ENCODE measurements at places on chromosomes 2 and 18.

- no peak for DNase-seq
Measured at GRCh38 chr2:169803480-169803879, 4.8 kb downstream of the SSB start.

DNA sequence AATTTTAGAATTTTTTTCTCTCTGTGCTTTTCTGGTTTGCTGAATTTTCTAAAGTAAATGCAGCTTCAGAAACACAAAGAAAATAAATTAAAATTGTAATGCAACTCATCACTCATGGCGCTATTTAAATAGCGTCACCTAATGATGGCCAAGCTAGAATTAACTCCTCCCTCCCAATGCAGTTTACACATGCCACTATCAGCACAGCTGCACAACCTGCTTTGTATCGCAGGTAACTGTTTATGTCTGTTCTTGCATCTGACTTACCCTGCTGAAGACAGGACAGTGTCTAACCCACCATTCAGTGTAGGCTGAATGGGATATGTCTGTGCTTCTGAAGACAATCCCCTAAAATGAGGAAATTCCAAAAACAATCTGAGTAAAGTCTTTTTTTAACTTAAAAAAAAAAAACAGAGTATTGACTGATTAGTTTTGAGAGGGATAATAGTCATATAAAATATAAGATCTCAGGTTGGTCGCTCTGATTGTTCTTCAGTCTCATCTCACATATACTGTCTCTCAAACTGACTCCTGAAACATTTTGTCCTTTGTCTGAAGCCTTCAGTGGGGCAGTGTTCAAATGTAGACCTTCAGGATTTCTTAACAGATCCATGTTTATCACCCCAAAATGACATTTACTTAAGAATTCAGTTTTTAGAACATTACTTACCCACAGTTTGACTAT, 271.4 kb downstream of the ZEB2 start:
- no peak for DNase-seq

DNA sequence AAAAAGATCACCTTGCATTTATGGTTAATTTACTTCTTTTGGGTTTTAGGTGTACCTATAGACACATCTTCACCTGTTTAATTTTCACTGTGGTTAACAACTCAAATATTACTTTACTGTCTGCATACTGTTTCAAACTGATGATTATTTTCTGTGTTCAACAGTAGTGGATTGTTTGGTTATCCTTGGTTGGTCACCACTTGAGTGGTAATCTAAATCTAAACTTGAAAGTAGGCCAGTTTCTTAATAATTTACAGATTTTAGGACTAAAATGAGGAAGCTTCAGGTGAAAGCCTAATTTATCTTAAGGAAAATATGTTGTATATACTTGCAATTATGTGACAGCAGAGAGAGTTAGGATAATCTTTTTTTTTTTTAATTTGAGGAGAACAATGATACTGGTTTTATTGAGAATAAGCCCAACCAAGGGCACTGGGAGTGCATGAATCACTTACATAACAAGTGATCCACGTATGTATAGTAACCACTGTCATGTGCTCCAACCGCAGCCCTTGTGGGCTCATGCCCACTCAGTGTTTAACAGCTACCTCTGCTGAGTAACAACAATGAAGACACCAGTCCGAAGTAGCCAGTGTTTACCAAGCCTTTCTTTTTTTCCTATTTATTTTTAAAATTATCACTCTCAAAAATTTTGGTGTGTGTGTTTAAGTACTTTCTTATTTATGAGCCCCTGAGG, 31.0 kb upstream of the WDSUB1 start:
- DNase-seq = no peak

DNA sequence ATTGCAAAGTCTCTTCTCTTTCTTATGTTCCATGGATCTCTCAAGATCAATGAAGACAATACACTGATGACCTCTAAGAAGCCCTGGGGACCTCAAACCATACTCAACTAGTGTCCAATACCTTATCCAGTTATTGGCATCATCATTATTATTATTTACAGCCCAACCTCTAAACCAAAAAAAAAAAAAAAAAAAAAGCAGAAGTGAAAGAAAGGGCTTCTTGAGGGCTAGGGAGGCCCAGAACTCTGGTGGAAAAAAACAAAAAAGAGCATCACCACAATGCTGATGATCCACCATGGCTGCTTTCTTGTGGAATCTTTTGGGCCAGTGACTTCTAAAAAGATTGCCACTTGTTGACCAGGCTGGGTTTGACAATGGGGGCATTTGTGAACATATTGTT, 324.9 kb downstream of the LPIN1 start:
- no peak for DNase-seq

DNA sequence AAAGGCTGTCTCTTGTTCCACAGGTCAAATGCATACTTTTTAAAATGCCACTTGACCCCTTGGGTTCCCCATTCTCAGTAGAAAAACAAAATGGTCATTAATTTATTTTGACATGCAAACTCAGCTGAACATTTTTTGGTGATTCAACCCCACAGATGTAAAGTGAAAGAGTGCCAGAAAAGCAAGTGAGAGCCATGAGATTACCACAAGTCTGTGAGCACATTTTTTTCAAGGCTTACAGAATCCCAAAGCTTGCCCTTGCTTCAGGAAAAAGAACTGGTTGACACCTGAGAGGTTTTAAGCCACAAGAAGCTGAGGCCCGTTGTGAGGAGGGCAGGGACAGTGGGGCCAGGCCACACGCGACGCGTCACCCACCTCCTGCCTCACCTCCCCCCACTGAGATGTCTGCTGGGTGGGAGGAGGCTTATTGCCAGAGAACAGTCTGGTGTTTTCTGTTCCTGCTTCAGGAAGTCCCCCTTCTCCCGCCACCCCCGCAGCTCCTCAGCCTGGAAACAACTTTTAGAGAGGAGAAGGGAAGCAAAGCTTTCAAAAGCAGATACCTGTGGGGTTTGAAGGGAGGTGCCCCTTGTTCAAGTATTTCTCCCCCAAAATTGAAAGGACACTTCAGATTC, 70.4 kb upstream of the CYP1B1 start:
- peak; percentile 70 for DNase-seq

- DNase-seq = no peak
Measured at GRCh38 chr2:69307579-69308064, 79.4 kb downstream of the GFPT1 start.

GRCh38 chr2:71510196-71510807, 56.9 kb downstream of the DYSF start:
- DNase-seq = no peak

All from kidney epithelial cell (primary cell).